ENCODE measurements at places on chromosomes 1 and 21. TPM values are rescaled to one million over a fixed set of nuclear protein-coding genes. Genes with fewer than 3 reads are reported as not detected.

SELL gene
- 64.9 TPM for total RNA-seq

WNT2B gene
- 0.16 TPM for total RNA-seq

C1orf21 gene
- total RNA-seq, result 4.2 TPM

OLFML2B gene
- total RNA-seq, result not detected

PTGS2 gene
- total RNA-seq, result 112 TPM

CEP104 gene
- 35.4 TPM for total RNA-seq

USH2A gene
- not detected for total RNA-seq

DNA sequence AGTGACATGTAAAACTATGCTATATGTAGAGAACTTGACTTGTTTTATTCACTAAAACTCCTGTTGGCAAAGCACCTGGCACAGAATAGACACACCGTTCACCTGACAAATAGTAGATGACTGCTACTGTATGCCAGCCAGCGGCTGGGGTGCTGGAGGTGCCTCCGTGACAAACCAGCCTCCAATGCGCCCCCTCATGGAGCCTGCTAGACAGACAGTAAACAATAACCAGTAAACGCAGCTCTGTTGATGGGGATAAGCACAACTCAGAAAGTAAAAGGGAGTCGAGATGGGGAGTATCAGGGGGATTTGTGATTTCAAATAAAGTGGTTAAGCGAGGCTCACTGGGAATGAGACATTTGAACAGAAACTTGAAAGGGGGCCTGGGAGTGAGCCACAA, 107.2 kb downstream of the PRDM2 start:
- DNase-seq, result no peak
- no peak overlapping the region for H3K4me3 ChIP-seq
- H3K36me3 ChIP-seq, result no peaks in the 10 kb centered on the region
- no peak overlapping the region for H3K27ac ChIP-seq

GRCh38 chr1:193763266-193763665, 576.9 kb upstream of the B3GALT2 start:
- DNase-seq, result no peak
- H3K36me3 ChIP-seq, result no peaks in the 10 kb centered on the region
- H3K4me1 ChIP-seq, result no peaks in the 10 kb centered on the region
- H3K27me3 ChIP-seq, result no peaks in the 10 kb centered on the region
- H3K27ac ChIP-seq, result no peak overlapping the region

DNA sequence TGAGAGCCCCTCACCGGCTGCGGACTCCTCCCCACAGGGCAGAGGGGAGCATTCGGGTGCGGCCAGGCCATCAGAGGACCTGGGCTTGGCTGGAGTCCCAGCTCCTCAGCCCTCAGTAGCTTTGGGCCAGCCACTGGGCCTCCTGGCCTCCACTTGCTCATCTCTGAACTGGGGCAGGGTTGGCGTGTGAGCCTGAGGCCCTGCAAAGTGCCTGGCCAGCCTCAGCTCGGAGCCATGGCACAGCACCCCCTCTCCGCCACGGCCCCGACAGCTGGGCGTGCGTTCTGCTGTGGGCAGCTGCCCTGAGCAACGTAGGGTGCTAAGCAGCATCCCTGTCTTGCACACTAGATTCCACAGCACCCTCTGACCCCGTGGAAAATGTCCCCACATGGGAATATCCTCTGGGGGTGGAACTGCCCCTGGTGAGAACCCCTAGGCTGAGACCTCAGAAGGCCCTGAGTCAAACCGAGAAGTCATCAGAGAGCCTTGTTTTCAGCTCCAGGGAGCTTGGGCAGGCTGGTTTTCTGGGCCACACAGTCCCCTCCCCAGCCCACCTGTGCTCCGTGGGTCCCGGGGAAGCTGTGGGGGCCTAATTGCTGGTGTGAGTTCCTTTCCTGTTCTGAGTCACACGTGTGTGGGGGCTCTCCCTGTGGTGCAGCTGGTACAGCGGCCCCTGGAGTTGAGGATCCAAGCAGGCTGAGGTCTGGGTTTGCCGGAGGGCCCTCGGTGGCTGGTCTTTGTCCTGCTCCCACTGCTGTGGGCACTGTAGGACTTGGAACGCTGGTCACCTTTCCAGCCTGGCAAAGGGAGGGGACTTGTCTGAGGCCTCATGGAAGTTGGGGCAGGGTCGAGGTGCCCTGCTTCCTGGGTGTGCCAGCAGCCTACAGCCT, 24.5 kb downstream of the TP73 start:
- no peaks in the 10 kb centered on the region for H3K36me3 ChIP-seq
- DNase-seq, result no peak
- no peak overlapping the region for H3K27ac ChIP-seq
- peaks cover 2% of the 10 kb centered on the region for H3K27me3 ChIP-seq
- peaks cover 8% of the 10 kb centered on the region for H3K4me1 ChIP-seq
- no peak overlapping the region for H3K4me3 ChIP-seq

- peak; percentile 74 for DNase-seq
- peak overlapping the region; percentile 83 for H3K27ac ChIP-seq
- H3K27me3 ChIP-seq, result no peaks in the 10 kb centered on the region
Observed at GRCh38 chr1:27366113-27366410, 699 bp downstream of the MAP3K6 start.

- no peak overlapping the region for H3K27ac ChIP-seq
- no peak overlapping the region for H3K4me3 ChIP-seq
- no peaks in the 10 kb centered on the region for H3K36me3 ChIP-seq
- DNase-seq, result peak; percentile 25
Observed at GRCh38 chr21:36630485-36631206, 68.3 kb upstream of the SIM2 start.

DNA sequence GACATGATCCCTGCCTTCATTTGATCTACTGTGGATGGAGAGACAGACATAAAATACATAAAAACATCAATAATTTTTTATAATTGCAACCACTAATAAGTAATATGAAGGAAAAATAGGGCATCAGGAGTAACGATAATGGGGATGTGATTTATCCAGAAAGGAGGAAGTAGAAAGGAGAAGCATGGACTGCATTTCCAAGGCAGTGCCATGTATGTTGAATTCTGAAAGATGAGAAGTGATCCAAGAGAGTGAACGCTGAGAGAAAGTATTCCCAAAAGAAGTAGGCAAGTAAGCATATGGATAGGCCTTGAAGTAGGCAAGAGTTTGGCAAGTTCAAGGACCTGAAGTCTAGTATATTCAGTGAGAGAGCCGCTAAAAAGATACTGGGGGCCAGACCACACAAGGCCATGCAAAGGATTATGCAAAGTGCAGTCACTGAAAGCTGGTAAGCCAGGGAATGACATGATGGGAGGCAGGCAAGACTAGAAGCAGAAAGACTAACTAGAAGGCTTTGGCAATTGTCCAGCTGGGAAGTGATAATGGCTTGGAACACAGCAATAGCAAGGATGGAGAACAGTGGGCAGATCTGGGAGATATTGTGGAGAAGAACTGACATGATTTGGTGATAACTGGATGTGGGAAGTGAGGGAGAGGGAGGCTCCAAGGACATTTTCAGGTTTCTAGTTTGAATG, 85.9 kb downstream of the TM2D1 start:
- H3K36me3 ChIP-seq, result no peaks in the 10 kb centered on the region
- H3K27me3 ChIP-seq, result peaks cover 9% of the 10 kb centered on the region
- H3K27ac ChIP-seq, result no peak overlapping the region
- H3K4me1 ChIP-seq, result peaks cover 8% of the 10 kb centered on the region
- no peak for DNase-seq

DNA sequence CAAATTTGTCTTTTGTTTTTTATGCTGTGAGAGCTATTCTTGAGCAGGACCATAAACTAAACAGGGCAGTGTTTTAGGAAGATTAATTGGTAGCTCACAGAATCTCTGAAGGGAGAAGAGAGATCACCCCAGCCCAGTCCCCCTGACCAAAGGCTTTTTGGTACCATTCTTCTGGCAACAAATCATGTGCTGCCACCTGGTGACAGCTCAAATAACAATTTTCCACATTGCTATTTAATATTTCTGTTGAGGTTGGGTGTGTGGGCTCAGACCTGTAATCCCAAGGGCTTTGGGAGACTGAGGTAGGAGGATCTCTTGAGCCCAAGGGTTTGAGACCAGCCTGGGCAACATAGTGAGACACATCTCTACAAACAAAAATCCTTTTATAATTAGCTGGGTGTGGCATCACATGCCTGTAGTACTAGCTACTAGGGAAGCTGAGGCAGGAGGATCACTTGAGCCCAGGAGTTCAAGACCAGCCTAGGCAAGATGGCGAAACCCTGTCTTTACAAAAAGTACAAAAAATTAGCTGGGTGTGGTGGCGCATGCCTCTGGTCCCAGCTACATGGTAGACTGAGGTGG, 2.2 kb upstream of the TESK2 start:
- H3K27me3 ChIP-seq, result peaks cover 6% of the 10 kb centered on the region
- H3K4me1 ChIP-seq, result peaks cover 8% of the 10 kb centered on the region
- DNase-seq, result peak; percentile 34
- H3K36me3 ChIP-seq, result peaks cover 3% of the 10 kb centered on the region

DNA sequence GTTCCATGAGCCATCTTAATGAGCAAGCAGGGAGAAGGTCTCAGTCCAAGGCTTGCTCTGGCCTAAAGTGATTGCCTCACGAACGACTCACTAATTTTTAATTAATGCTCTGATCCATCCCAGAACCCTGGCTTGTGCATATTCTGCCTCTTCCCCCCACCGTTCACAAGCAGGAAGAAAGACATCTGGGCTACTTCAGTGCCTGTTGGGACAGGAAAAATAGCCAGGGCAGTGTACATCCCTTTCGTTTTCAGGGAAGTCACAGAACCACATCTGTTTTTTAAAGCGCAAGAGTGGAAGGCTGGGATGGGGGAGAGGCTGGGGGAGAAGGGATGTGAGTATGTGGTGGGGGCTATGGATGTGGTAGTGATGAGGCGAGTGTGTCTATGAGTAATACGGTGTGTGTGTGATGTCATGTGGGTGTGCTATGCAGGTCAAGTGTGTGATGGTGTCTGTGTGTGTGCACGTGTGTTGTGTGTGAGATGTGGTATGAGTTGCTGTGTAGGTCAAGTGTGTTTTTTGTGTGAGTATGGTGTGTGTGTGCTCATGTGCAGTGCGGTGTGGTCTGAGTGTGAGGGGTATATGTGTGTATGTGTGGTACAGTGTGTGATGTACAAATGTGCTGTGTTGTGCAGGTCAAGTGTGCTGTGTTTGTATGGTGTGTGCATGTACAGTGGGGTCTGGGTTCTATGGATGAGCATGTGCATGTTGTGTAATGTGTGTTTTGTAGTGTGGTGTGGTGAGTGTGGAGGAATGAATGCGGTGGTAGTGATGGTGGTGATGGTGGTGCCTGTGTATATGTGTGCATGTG, 64.9 kb upstream of the SYT6 start:
- peaks cover 8% of the 10 kb centered on the region for H3K27me3 ChIP-seq
- H3K27ac ChIP-seq, result no peak overlapping the region
- H3K36me3 ChIP-seq, result no peaks in the 10 kb centered on the region
- no peaks in the 10 kb centered on the region for H3K4me1 ChIP-seq
- DNase-seq, result no peak

- no peak overlapping the region for H3K27ac ChIP-seq
- H3K4me3 ChIP-seq, result no peak overlapping the region
- DNase-seq, result no peak
- H3K36me3 ChIP-seq, result no peaks in the 10 kb centered on the region
Observed at GRCh38 chr1:97138515-97139032, 417.0 kb downstream of the PTBP2 start.

DNA sequence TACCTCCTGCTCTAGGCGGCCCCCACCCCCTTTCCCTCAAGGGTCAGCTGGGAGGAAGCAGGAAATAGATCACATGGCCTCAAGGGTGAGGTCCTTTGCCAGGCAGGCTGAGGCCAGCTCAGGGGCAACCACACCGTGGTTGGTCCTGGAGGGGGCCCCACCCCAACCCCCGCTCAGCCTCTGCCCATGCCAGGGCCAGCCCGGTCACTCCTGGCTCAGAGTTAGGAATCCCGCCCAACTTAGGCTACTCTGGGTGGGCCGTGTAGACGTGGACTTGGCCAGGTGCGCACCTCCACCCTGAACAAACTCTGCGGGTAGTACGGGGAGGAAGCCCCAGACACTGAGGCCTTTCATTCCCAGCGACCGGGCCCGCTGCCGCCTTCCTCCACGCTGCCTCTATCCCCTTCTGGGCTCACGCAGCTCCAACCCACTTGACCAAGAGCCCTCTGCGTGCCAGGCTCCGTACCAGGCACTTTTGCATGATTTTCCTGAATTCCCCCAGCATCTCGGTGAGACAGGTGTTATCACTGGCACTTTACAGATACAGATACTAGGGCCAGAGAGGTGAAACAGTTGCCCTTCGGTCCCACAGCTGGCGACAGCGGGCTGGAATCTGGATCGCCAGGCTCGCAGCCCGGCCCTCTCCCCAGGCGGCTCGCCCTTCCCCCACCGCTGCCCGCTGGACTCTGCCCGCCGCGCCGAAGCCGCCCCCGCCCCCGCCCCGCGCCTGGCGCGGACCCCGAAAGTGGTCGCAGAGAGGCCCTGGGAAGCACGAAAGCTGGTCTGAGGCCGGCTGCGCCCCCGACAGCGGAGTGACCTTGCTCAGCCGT, 769 bp downstream of the GALE start:
- H3K4me1 ChIP-seq, result peaks cover 11% of the 10 kb centered on the region
- peak overlapping the region; percentile 86 for H3K27ac ChIP-seq
- H3K36me3 ChIP-seq, result peaks cover 35% of the 10 kb centered on the region

- no peak overlapping the region for H3K27ac ChIP-seq
- peaks cover 6% of the 10 kb centered on the region for H3K4me1 ChIP-seq
- H3K27me3 ChIP-seq, result peaks cover 5% of the 10 kb centered on the region
- H3K36me3 ChIP-seq, result peaks cover 7% of the 10 kb centered on the region
- no peak overlapping the region for H3K4me3 ChIP-seq
Observed at GRCh38 chr1:9852410-9853248, 28.9 kb upstream of the CLSTN1 start.

DNA sequence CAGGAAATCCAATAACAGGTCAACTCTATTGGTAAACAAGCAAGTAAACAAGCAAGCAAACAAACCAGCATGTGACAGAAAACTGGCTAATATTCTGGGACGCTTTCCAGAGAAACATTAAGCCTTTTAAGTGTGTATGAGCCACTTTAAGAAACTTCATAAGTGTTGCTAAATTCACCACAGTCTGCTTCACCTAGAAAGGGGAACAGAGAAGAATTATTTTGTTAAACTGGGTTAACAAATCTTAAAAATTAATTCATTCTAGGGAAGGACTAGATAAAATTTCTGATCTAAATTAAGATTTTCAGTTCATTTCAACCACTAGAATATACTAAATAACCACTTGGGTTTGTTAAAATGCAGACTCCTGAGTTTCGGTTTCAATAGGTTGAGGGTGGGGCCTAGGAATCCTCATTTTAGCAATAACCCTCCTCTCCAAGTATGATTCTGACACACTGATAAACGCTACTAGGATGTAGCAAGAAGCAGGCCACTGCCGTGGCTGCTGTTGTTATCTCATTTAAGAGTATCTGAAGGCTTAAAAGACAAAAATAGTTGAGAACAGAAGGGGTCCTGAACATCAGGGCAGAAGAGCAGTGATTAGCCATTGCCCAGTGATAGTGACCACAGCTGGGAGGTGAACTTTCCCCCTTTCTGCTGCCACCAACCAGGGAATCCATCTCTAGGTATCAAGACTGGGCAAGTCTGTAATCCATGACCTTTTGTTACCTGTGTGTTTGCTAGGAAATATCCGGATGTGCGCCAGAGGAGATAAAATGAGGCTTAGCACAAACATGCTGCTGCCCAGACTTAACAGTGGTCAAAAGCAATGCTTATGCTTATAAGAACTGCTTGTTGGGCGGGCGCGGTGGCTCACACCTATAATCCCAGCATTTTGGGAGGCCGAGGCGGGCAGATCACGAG, 11.2 kb downstream of the CREG1 start:
- H3K27me3 ChIP-seq, result no peaks in the 10 kb centered on the region
- no peak for DNase-seq
- H3K36me3 ChIP-seq, result peaks cover 12% of the 10 kb centered on the region
- H3K4me1 ChIP-seq, result peaks cover 54% of the 10 kb centered on the region
- no peak overlapping the region for H3K4me3 ChIP-seq

GRCh38 chr1:94345148-94345721, 73.0 kb upstream of the ABCD3 start:
- no peak for DNase-seq
- no peak overlapping the region for H3K4me3 ChIP-seq
- no peaks in the 10 kb centered on the region for H3K36me3 ChIP-seq
- peaks cover 3% of the 10 kb centered on the region for H3K4me1 ChIP-seq

- H3K36me3 ChIP-seq, result no peaks in the 10 kb centered on the region
- peaks cover 6% of the 10 kb centered on the region for H3K27me3 ChIP-seq
- no peaks in the 10 kb centered on the region for H3K4me1 ChIP-seq
Observed at GRCh38 chr1:84020151-84020550, 21.2 kb upstream of the TTLL7 start.
